Chondrocyte (in vitro differentiated cells): ENCODE measurements at places on chromosomes 5 and 9.

DNA sequence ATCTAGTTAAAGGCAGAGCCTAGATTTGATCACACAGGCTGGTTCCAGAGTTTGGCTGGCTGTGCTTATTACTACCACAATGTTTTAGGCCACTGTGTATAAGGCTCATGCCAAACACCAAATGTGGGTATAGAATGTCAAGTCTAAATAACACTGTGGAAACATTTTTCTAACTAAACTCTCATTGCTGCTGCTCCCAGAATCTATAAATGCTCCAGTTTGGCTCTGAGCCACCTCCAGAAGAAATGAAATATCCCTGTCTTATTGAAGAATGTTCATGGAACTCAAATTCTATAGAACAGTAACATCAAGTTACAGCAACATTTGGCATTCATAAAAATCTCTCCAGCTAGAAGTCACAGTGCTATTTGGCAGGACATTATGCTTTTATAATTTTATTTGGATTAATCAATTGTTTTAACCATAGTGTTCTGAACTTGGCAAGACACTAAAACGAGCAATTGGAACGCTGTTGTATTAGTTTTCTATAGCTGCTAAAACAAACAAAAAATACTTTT lies 178.1 kb upstream of the COX7C start:
- no peak for DNase-seq

- DNase-seq, result no peak
Observed at GRCh38 chr5:58854441-58854840, 271.6 kb downstream of the RAB3C start.

DNA sequence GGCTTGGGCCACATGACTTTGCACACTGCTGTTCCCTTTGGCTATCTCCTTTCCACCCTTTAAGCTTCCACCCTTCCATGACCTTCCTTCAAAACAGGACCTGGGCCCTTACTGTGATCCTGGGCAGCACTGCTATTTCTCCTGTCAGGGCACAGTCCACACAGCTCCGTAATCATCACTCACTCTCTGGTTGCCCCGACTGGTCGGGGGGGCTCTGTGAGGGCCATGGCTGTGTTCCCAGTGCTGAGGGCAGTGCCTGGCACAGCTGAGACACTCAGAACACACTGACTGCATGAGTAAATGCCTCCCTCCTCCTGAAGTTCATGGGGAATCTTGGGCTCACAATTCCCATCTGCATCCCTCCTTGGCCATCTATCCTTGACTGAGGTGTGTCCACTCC lies 12.2 kb downstream of the TRAF1 start:
- no peak for DNase-seq

GRCh38 chr9:419571-420171 lies 205.0 kb downstream of the DOCK8 start:
- no peak for DNase-seq

DNA sequence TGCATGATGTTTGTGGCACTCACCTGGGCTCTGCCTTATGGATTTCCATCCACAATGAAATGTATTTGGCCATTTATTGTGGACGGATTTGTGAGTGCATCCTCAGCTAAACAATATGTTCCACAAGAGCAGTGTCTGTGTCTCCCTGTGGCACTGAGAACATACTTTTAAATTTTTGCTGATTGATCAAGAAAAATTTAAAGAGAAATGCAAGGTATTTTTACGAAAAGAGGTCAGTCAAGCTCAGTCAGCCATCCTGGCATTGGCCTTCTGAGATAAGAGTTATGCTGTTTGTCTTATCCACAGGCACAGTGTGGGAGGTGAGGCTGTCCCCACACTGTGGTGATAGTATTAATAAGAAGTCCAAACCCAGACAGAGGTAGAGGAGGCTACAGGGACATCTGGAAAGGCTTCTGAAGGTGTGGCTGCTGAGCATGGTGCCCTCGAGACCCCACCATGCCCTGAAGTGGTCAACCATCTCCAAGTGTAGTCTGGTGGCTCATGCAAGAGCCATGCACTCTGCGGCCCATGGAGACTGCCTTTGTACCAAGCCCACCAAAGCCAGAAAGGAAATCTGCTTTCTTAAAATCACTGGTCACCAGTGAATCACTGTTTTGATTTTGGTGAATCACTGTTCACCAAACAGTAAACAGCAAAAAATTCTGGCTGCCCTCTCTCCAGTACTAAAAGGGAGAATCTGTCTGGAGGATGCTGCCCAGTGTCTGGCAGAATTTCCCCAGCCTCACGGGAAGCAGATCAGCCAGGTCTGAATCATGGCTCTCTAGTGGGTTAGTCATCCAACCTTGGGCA lies 28.8 kb downstream of the SPOCK1 start:
- DNase-seq, result no peak

DNA sequence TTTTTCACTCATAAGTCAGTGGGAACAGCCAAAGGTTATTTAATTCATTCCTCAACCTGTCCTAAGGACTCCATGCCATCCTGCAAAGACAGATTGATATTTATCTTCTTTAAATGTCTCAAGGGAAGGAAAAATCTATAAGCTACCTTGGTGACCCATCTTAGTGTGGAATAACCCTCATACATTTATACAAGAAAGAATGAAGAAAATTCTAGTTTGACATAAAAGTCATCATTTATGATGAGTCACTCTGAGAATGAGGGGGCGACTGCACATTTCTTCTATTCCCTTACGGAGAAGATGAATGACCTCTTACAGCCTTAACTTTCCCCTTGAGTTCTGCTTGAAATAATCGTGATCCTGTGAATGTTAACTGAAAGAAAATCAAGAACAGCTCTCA lies 26.8 kb upstream of the NUDT12 start:
- DNase-seq, result no peak

DNA sequence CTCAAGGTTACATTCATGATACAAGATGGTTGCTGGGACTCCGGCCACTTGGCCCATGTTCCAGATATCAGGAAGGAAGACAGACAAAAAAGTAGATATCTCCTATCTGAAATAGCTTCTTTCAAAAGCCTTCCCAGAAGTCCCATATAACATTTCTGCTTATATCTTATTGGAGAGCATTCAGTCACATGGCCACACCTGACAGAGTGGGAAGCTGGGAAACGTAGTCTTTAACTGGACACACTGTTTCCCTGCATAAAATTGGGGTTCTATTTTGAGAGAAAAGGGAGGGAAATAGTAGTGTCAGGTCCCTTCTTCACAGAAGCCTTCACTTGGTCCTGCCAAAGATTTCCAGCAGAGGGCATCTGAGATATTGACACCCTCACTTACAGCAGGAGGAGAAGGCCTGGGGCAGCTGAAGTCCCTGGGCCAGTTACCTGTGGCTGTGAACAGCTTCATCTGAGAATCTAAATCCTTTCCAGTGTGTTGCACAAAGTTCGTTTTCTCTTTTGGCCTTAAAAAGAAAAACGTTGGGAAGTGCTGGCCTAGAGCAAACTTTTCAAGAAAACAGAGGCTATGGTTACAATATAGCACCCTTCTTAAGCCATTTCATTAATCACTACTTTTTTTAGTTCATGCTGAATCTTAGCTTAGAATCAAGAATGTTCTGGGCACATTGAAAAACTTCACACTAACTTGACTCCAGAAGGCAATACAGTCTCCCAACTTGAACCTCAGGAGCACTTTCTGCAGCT lies 33.5 kb downstream of the SPEF2 start:
- DNase-seq, result no peak

GRCh38 chr9:121288673-121289025 lies 20.7 kb downstream of the GSN start:
- no peak for DNase-seq

- DNase-seq, result no peak
Observed at GRCh38 chr9:15401266-15401665, 21.4 kb upstream of the SNAPC3 start.

GRCh38 chr9:31854187-31854586 lies 530.3 kb upstream of the ACO1 start:
- peak; percentile 70 for DNase-seq

GRCh38 chr5:34772267-34773098 lies 66.5 kb upstream of the TTC23L start:
- DNase-seq, result no peak

DNA sequence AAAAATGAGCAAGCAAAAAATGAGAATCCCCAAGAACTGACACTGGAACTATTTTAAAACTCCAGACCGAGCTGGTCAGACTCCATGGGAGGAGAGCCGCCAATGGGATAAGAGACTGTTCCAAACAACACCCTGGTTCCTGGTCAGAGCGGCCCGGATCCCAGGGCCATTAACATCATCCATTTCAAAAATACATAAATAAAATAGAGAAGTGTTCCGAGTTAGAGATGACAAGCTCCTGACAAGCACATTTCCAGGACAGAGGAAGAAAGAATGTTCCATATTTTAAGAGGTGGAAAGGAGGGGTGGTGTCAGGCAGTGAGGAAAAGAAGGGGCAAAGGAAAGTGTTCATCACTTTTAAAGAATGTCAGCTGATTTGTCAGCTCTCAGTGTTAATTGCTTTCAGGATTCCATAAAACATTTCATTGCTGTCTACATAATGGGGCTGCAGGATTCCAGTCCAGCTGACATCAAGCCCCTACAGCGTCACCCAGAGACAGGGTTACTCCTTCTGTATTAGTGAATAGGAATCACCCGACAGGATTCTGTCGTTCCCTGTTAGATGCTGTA lies 202.5 kb upstream of the TRIM32 start:
- no peak for DNase-seq

- DNase-seq, result no peak
Observed at GRCh38 chr5:51172903-51173626, 210.2 kb upstream of the ISL1 start.

GRCh38 chr9:96646081-96646991 lies 8.8 kb downstream of the PRXL2C start:
- no peak for DNase-seq

DNA sequence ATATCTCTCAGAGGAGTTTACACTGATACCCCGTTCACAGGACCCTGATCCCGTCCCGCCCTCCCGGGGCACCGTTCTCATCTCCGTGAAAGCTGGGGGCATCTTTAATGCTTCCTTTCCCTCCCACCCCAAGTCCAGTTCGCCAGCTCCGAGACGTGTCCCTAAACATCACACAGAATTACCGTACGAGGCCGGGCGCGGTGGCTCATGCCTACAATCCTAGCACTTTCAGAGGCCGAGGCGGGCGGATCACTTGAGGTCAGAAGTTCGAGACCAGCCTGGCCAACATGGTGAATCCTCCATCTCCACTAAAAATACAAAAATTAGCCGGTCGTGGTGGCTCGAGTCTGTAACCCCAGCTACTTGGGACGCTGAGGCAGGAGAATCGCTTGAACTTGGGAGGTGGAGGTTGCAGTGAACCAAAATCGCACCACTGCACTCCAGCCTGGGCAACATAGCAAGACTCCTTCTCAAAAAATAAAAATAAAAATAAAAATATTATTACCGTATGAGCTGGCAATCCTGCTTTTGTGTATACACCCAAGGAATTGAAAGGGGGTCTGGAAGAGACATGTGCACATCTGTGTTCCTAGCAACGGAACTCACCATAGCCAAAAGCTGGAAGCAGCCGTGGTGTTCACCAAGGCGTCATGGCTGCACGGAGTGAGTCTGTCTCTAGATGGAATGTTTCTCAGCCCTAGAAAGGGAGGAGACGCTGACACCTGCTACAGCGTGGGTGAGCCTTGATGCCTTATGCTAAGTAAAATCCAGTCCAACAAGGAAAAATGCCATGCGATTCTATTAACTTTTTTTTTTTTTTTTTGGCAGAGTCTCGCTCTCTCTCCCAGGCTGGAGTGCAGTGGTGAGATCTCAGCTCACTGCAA lies 1.2 kb upstream of the ABO start:
- no peak for DNase-seq

DNA sequence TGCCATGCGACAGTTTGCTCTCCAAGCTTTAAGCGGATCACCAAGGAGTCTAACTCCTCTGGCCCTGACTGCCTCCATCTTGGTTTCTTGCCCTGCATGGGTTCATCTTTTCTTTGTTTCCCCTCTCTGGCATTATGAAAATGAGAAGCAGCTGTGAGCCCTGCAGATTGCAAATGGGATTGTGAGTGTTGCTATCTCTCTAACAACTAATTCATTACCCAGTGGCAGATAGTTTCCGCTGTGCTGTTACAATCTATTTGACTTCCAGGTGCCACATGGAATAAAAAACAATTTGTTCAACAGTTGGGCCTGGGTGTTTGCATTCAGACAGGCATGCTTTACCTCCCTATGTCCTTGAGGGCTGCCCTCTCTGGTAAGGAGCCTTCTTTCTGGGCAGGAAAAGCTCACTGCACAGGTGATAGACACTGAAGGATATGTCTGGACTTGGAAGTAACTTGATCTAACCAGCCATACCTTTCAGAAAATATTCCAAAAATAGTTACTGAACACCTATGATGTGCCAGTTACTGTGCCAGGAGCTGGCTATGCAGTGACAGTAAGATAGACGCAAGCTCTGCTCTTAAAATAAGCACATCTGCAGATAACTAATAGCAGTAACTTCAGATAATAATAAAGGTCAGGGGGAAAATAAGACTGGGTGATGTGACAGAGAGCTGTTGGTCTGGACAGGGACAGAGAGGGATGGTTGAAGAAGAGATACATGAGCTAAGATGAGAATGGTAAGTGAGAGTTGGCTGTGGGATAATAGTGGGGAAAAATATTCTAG lies 40.1 kb downstream of the GRIA1 start:
- DNase-seq, result no peak

DNA sequence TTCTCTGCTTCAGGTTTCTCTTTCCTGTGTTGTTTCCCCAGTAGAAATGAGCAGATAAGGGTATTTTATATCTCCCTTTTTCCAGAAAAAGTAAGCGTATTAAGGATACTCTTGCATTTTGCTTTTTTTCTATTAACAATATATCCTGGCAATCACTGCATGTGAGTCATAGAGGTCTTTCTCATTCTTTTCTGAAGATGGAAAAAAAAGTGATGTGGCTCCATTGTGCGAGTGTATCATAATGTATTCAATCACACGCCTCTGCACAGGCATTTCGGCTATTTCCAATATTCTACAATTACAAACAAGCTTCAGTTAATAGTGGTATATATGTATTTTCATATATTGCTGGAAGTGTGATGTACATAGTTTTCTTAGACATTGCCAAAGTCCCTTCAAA lies 155.9 kb downstream of the MED27 start:
- no peak for DNase-seq

DNA sequence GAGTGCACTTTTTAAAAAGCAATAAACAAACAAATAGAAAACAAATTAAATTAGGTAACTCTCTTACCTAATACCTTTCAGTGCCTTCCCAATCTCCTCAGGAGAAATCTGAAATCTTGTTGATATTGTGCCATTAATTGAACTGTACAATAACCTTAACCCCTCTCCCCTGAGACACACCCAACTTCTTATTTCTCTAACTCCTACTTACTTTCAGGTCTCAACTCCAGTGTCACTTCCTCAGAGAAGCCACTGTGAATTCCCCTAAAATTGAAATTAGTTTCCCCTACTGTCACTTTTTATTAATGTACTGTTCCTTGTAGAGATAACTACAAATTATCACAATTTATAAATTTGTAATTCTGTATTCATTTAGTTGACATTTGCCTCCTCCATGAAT lies 295.3 kb upstream of the TNC start:
- no peak for DNase-seq

GRCh38 chr9:98047002-98047401 lies 9.5 kb upstream of the NANS start:
- no peak for DNase-seq

- DNase-seq, result no peak
Observed at GRCh38 chr5:42854795-42855194, 43.1 kb upstream of the SELENOP start.

- no peak for DNase-seq
Observed at GRCh38 chr5:58136406-58136805, 323.5 kb downstream of the PLK2 start.
